NB4 (cell line): ENCODE measurements at places on chromosomes 1 and 21.

DNA sequence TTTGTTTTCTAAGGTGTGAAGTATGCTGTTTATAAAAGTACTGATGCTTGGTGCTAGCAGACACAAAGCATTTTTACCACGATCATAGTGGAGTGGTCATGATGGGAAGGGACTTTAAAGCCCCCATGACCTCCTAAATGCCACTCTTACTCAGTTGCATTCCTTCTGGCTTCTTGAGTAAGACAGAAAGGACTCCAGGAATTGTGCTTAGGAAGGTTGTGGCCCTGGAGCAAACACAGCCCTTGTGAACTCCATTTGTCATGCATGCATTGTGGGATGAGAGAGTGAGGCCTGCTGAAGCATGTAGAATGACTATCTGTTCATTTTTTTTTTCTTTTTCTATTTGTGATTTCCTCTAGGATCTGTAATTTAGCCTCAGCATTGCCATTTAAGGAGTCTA lies 34.2 kb downstream of the AK5 start:
- DNase-seq = no peak

DNA sequence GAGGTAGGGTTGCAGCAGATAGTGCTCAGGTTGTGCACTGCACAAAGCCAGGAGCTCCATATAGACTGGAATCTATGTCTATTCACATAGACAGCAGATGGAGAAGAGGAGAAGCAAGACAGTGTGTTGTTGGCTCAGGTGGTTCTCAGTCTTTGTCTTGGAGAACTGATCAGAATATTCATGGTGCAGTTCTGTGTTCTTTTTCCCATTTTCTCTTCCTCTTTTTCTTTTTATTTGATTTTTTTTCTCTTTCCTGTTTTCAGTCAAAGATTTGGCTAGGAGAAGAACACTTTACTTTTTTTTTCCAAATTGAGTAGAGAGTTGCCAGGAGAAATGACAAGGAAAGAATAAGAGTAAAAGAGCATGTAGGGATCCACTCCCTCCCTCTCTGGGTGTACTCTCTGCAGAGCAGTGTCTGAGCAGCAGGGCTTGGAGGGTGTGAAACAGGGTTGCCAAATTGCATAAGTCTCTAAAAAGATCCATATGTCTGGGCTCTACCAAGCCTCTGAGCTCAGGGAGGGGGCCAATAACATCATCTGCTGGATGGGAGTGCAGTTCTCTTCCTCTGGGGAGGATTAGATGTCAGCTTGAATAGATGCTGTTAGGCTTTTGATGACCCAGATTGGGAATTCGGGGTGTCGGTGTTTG lies 8.7 kb upstream of the CD34 start:
- peak; percentile 23 for DNase-seq

DNA sequence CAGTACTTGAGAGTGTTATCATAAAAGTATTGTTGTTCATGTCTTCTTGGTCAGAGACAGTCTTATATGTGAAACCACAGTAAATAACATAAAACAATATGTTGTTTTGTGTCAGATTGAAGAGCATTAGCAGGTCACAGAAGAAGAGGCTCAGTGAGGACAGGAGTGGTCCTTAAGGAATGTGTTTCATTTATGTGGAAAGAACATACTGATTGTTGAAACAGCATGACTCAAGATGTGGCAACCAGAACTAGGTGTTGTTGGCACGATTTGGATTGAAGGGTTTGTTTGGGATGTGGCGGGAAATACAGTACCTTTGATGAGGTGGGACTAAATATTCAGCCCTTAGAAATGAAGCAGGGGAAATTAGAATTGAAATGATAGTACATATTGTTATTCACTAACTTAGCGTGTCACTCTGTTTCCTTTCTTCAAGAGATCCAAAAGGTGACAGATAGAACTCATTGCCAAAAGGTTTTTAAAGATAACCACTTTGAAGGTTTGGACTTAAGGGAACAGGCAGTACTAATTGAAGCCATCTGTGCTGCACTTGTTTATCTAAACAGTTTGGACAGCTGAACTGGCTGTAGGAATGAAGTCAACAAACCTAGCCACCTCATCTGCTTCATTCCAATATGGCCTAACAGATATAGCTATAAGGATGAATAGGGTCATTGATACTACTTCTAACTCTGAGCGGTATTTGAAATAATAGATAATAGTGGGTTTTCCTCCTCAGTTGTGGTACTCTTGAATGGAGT lies 14.4 kb downstream of the RALGPS2 start:
- no peak for DNase-seq

DNA sequence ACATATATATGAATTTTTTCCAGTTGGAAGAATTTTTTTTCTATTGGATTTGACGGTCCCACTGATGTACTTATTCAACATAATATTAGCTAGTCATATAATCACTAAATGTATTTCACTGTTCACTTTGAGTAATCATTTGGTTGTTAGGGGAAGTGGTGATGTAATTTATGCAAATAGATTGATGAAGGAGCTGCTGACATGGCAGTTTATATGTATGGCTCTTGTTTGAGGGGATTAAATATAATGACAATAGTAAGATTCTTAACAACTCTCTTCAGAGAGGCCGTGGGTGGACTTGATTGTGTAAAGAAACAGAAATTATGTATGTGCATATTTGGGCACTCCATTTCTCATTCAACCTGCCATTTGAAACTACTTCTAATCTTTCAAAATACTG lies 653.6 kb upstream of the ADGRL4 start:
- no peak for DNase-seq

GRCh38 chr1:201703621-201704438 lies 125.1 kb upstream of the IPO9 start:
- DNase-seq = peak; percentile 73

GRCh38 chr1:24403806-24404205 lies 9.8 kb downstream of the STPG1 start:
- DNase-seq = no peak

GRCh38 chr1:173475564-173476196 lies 1.5 kb upstream of the PRDX6 start:
- DNase-seq = peak; percentile 19

DNA sequence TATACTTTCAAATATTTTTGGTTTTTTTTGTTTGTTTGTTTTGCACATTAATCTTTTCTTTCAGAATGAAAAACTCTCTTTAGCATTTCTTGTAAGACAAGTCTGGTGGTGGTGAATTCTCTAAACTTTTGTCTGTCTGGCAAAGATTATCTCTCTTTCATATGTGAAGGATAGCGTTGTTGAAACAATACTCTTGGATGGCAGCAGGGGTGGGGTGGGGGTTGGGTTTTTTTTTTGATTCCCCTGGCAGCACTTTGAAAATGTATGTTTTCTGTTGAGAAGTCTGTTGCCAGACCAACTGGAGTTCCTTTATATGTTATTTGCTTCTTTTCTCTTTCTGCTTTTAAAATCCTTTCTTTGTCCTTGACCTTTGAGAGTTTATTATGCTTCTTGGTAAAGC lies 160.2 kb downstream of the VAV3 start:
- peak; percentile 36 for DNase-seq
